ENCODE measurements at places on chromosomes 11 and 22.

DNA sequence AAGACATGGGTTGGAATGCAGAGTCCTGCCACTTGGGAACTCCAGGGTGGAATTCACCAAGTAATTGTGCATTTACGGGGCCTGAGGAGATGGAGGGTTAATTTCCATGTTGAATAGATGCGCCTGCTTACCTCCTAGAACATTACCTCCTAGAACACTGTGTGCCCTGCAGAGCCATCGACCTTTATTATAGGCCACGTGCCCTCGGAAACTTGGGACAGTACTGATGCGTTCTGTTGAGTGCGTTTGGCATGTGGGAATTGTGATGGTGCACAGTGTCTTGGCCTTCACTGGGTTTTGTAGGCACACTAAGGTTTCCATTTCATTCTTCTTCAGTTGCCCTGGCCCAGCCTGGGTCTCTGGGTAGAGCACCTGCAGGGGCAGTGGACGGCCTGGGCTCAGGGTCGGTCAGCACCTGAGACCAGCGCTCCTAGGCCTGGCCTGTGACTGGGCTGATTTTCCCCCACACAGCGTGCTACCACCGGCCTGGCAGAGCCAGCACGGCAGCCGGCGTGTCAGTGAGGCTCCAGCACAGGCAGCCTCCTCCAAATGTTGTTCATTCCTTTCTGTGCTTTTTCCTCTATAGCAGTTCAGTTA, 12.7 kb downstream of the TRMU start:
- H3K27ac ChIP-seq: no peak overlapping the region
- no peak for DNase-seq
- H3K4me1 ChIP-seq: no peaks in the 10 kb centered on the region
- H3K36me3 ChIP-seq: peaks cover 16% of the 10 kb centered on the region

DNA sequence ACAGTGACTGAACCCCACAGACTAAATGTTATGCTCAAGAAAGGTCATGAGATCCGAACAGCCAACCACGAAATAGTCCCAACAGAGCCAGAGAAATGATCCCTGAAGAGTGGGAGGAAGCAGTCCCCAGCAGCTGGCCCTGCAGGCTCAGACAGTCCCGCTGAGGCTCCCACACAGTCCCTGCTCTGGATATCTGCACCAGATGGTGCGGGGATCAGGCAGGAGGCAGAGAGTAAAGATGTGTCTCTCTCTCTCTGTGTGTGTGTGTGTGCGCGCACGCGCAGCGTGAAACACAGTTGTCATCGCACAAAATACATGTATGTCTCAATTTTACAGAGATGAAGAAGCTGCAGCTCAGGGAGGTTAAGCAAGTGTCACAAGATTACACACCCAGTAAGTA, 27.9 kb downstream of the GUCY1A2 start:
- no peaks in the 10 kb centered on the region for H3K27me3 ChIP-seq
- no peaks in the 10 kb centered on the region for H3K36me3 ChIP-seq
- no peak for DNase-seq
- no peaks in the 10 kb centered on the region for H3K4me1 ChIP-seq

- peak overlapping the region; percentile 38 for H3K27ac ChIP-seq
- H3K27me3 ChIP-seq: no peaks in the 10 kb centered on the region
- H3K36me3 ChIP-seq: peaks cover 3% of the 10 kb centered on the region
- H3K4me1 ChIP-seq: peaks cover 22% of the 10 kb centered on the region
Observed at GRCh38 chr22:29342177-29342576, 26.7 kb upstream of the RASL10A start.

GRCh38 chr11:105975128-105975527, 46.9 kb downstream of the MSANTD4 start:
- H3K4me3 ChIP-seq: no peak overlapping the region
- DNase-seq: no peak
- H3K36me3 ChIP-seq: no peaks in the 10 kb centered on the region
- H3K27me3 ChIP-seq: no peaks in the 10 kb centered on the region
- no peak overlapping the region for H3K27ac ChIP-seq

DNA sequence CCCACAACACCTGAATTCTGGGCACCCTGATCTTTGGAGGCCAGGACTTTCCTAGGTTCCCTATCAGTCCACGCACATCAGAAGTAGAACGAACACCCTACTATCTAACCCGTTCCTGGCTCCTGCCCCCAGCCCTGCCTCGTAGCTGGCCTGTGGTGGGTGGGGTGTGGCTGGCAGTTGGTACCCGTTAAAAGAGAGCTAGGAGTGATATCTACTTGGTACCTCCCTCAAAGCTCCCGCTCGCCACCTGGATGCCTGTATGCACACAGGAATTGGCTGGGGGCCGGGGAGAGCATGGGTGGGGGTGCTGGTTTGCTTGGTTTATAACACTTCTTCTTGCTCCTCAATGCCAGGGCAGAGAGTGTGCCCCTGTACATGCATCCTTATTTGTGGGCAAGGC, 14.0 kb upstream of the NECTIN1 start:
- H3K4me1 ChIP-seq: peaks cover 3% of the 10 kb centered on the region
- H3K27ac ChIP-seq: no peak overlapping the region
- no peaks in the 10 kb centered on the region for H3K36me3 ChIP-seq
- H3K4me3 ChIP-seq: no peak overlapping the region
- H3K27me3 ChIP-seq: no peaks in the 10 kb centered on the region

- H3K4me3 ChIP-seq: no peak overlapping the region
- no peaks in the 10 kb centered on the region for H3K4me1 ChIP-seq
- no peak overlapping the region for H3K27ac ChIP-seq
- no peak for DNase-seq
Observed at GRCh38 chr11:13120691-13121090, 111.6 kb downstream of the RASSF10 start.

- no peak for DNase-seq
- H3K4me3 ChIP-seq: no peak overlapping the region
- H3K36me3 ChIP-seq: no peaks in the 10 kb centered on the region
- H3K4me1 ChIP-seq: no peaks in the 10 kb centered on the region
- no peak overlapping the region for H3K27ac ChIP-seq
Observed at GRCh38 chr11:45818961-45819605, 14.1 kb downstream of the SLC35C1 start.

- no peaks in the 10 kb centered on the region for H3K27me3 ChIP-seq
- H3K36me3 ChIP-seq: no peaks in the 10 kb centered on the region
- no peak for DNase-seq
- no peak overlapping the region for H3K27ac ChIP-seq
- H3K4me3 ChIP-seq: no peak overlapping the region
Observed at GRCh38 chr11:92766698-92767097, 202.8 kb upstream of the MTNR1B start.

DNA sequence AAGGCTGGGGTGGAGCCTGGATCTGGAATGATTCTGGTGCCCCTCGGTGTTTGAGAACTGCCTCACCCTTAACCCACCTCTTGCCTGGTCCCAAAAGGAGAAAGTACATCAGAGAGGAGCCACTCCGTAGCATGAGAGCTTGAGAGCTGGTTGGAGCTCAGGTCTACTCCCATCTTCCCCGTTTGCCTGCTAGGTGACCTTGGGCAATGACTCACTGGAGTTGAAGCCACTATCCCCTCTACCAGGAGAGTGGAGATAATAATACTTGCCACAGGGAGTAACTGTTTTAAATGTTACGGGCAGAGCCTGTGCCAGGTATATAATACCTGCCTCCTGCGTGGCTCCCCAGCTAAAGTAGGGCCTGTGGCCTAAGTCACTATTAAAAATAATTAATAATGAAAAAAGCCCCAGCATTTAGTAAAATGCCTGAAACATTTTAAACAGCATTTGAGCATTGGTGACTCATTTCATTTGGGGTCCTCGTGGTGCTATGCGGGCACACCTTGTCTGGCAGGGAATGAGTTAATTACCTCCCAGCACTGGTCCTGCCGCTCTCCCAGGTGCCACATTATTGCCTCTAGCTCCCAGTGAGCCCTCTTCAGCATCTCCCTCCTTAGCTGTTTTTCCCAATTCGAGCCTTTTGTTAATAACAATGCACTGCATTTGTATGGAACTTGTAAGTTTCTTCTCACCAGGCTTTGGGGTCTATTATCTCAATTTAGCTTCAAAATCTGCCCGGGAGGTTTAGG, 22.5 kb downstream of the CYTH4 start:
- H3K27ac ChIP-seq: no peak overlapping the region
- no peaks in the 10 kb centered on the region for H3K27me3 ChIP-seq
- H3K4me1 ChIP-seq: peaks cover 4% of the 10 kb centered on the region
- no peak overlapping the region for H3K4me3 ChIP-seq

DNA sequence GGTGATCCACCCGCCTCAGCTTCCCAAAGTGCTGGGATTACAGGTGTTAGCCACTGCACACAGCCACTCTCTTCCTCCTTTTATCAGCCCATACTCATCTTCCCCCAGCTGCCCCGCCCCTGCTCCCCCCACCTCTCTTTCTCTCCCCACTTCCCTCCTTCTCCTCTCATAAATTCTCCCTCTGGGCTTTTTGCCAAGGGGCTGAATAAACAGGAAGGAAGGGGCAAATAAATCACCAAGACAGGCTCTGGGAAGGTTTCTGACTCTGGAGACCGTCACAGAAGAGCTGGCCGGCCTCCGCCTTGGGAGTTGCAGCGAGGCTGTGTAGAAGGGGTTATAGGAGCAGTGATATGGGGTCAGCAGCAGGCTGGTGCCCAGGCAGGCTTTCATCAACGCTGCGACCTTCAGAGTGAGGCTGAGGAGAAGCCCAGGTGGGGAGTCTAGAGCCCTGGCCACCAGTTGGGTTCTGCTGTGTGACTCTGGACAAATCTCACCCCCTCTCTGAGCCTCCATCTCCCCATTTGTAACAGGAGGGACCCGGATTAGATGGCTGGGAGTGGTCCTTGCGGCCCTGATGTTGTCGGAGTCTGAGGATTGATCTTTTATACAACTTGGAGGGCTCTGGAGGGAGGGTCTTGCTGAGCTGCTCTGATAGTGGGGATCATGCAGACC, 62.6 kb upstream of the RASD2 start:
- no peaks in the 10 kb centered on the region for H3K27me3 ChIP-seq
- H3K36me3 ChIP-seq: no peaks in the 10 kb centered on the region
- DNase-seq: peak; percentile 94
- H3K27ac ChIP-seq: peak overlapping the region; percentile 83
- no peak overlapping the region for H3K4me3 ChIP-seq

GRCh38 chr22:36257948-36258670, 5.2 kb downstream of the APOL1 start:
- H3K36me3 ChIP-seq: no peaks in the 10 kb centered on the region
- no peak overlapping the region for H3K4me3 ChIP-seq
- peaks cover 3% of the 10 kb centered on the region for H3K4me1 ChIP-seq

DNA sequence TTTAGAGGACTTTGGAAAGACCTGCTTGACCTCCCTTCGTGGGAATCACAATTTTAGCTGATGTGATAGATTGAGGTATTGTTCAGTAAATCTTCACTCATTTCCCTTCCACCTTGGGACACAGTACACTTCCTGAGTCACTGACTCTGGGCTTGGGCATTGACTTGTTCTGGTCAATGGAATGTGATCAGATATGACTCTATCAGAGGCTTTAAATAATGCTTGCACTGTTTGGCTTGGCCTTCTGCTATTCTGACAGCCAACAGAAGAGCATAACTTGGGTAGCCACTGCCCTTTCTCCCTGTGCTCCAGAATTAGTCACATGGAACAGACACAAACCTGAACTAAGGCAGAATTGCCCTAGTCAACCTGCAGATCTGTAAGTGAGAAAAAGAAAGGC, 12.5 kb downstream of the PRR5L start:
- no peaks in the 10 kb centered on the region for H3K27me3 ChIP-seq
- H3K4me1 ChIP-seq: no peaks in the 10 kb centered on the region
- no peak overlapping the region for H3K4me3 ChIP-seq
- no peak overlapping the region for H3K27ac ChIP-seq
- no peaks in the 10 kb centered on the region for H3K36me3 ChIP-seq

DNA sequence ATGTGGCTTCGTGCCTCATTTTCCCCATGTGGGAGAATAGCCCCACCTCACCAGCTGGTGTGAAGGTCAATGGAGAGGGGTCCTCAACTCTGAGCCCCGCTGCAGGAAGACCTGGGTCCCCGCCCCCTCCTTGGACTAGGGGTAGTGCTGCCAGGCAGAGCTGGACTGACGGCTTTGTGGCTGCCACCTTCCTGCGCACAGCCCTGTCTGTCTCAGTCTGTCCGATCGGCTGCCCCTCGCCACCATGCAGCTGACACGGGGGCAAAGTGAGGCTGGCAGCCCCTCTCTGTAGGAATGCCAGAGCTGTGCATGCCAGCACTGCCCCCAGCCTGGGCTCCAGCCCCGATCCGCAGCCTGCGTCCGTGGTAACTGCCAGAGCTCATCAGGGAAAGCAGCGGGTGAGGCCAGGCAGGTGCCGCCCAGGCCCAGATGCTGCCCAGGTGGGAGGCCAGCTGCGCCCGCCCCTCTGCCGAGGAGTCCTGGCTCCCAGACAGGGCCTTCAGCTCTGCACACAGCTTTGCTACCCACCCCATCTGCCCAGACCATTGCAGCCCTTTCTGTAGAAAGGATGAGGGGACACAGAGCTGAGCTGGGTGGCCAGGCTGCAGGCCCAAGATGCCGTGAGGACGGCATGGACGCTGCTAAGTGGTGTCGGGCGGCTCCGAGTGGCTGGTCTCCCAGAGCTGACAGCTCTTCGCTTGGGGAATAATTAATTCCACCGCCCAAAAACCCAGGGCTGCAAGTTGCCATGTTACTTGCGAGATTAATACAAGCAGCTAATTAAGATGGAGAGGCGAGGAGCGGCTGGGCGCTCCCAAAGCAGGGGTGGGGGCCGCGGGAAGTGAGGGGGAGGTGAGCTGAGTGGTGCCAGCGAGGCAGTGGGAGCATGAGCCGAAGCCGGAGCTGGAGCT, 19.5 kb upstream of the FLRT1 start:
- no peaks in the 10 kb centered on the region for H3K27me3 ChIP-seq
- H3K4me1 ChIP-seq: no peaks in the 10 kb centered on the region
- H3K27ac ChIP-seq: no peak overlapping the region
- no peaks in the 10 kb centered on the region for H3K36me3 ChIP-seq
- no peak for DNase-seq

GRCh38 chr11:3781423-3781822, 15.9 kb downstream of the NUP98 start:
- no peak overlapping the region for H3K27ac ChIP-seq
- no peak for DNase-seq
- H3K4me1 ChIP-seq: peaks cover 4% of the 10 kb centered on the region
- H3K36me3 ChIP-seq: no peaks in the 10 kb centered on the region
- H3K27me3 ChIP-seq: no peaks in the 10 kb centered on the region

DNA sequence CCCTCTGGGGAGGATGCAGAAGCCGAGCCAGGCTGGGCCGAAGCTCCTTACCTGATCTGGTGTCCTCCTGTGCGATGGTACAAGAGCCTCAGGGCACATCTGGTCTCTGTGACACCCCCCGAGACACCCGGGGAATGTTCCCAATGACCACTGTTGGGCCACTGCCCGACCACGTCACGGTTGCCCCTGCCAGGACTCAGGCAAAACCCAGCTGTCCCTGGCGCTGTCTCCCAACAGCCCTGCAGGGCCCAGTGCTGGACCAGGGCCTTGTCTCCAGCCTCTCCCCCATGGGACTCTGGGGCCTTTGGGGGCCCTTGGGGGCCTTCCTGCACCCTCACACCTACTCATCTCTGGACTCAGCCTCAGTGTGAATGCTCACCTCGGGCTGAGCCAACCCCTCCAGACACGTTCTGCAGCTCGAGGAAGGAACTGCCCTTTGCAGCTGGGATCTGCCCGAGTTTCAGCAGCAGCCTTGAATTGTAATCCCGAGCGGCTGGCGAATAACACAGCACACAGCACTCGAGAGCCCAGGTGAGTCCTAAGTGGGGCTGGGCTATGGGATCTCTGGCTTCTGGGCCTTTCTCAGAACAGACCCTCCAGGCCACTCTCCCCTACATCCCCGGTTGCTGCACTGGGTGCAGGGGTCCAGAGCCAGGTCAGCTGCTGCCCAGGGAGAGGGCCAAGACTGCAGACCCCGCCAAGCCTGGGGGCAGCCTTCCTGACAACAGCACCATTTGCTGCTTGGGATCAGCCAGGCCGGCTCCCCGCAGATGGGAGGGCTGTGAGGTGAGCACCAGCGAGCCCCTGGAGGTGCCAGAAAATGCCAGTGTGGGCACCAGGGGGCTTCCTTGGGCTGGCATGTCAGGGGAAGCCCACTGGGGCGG, 39.8 kb downstream of the RTN4R start:
- H3K27ac ChIP-seq: no peak overlapping the region
- H3K36me3 ChIP-seq: no peaks in the 10 kb centered on the region
- no peak overlapping the region for H3K4me3 ChIP-seq

Measured in prostate gland (tissue), 2 donors.